ENCODE measurements at places on chromosomes 4 and X.

DNA sequence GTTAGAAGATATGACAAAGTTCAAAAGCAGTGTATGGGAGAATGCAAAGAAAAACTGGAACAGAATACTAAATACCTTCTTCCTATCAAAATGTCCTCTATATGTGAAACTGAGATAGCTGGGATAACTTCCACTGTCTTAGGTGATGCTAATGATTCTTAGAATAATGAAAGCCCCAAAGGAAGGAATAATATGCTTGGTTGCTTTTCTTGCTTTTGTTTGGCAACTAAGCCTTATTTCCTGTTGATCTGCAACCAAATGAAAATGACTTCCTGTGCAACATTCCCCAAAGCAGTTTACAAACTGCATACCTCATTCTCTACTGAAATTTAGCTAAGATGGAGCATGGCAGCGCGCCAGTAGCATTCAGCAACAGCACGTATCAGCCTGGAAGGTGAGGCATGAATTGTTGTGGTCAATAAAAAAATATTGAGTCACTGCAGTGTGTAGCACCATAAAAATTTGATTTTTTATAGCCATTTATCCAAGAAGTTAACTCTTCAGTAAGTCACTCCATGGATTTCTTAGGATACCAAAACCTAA is 18.7 kb downstream of the NDNF start:
- no peak for DNase-seq

DNA sequence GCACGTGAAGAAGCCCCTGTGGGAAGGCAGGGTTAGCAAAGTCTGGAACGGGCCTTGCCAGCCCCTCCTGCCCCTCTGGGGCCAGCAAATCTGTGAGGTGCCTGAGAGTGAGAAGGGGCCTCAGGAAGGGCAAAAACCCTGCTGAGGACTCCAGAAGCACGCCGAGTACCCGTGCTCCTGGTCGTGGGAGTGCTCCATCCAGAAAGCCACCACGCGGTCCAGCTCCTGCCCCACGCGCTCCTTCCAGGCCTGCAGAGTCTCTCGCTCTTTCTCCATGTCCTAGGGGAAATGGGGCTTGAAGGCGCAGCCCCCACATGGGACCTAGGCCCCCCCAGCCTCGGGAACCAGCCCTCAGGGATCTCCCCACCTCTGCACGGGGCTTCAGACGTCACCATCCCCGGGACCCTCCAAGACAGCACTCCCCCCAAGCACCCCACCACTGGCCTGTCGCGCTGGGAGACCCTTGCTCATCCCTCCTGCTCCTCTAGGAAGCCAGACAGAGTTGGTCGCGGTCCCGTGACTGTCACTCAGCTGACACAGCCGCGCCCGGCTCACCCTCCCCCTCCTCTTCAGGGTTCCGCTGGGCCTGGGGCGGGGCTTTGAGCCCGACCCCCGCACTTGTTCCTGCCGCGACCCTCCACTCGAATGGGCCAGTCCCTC is at the start of gene RENBP:
TSS of gene RENBP (minus strand) at position 504 of the 660 bp plus-strand sequence. CDS start at position 471, 33 bp downstream.
- peak; percentile 41 for DNase-seq

- DNase-seq, result no peak
Measured at GRCh38 chr4:159002950-159003349, 99.9 kb upstream of the RAPGEF2 start.

GRCh38 chr4:7161721-7162214 is 30.6 kb upstream of the SORCS2 start:
- no peak for DNase-seq

DNA sequence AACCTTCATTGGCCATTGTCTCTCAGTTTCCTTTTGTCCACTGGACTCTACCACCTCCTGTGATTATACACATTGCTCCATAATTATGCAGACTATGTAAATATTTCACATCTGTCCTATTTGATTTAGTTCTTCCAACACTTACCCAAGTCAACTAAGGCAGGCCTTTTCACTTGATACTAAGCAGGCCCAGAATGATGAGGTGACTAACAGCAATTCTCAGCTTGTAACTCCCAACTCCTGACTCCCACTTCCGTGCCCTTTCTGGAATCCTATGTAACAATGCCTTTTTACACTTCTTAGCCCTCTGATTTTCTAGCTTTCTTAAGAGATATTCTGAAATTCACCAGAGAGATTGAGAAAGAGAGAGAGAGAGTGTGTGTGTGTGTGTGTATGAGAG is 6.6 kb downstream of the PAK3 start:
- no peak for DNase-seq

GRCh38 chr4:4395849-4396627 is 9.1 kb downstream of the NSG1 start:
- DNase-seq, result no peak

DNA sequence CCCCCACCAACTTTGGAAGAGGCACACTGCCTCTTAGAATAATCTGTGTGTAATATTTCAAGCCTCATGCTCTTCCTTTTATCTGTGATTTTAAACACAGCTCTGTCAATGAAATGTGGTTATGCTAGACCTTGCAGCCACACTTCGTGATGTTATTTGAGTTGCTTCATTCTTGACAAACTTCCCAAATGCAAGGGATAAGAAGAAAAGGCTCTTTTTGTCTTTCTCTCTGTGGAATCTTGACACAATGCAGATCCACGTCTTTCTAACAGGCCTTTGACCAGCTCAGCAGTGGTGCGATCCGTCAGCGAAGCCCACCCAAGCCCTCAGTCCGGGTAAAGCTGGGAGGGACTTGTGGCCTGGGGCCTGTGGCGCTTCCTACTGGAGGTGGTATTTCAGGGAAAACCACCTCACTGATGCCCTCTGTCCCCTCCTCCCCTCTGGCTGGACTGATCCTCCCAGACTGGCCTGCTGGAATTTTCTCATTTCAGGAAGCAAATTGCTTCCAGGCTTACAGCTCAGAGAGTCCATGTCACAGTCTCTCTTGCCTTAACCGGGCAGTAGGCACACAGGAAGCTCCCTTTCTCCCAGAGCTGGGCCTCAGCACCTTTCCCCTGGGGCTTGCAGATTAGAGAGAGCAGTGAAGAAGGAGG is 19.5 kb upstream of the CCKAR start:
- no peak for DNase-seq

GRCh38 chr4:1309261-1310010 is 19.7 kb downstream of the MAEA start:
- peak; percentile 32 for DNase-seq

DNA sequence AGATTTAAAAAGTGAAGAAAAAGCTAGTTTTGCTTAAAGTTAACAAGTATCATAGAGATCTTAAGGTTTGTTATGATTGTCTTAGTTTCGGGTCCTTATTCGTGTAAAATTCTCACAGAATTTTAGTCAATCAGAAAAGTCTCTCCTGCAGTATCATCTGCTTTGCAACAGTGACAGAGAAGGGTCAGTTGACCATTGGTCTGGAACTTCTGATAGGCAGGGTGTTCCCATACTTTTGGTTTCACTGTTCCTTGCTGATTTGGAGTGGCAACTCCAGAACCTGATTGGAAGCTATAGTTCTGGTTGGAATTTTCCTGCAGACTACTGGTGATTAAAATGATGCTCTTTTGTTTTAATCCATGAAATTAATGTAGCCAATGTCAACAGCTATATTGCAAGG is 1.8 kb downstream of the IL15 start:
- DNase-seq, result no peak
